ENCODE measurements at places on chromosomes 5 and 9.

GRCh38 chr9:96874201-96874785 lies 20.0 kb upstream of the ZNF782 start:
- no peak for DNase-seq
- H3K4me1 ChIP-seq, result peaks cover 35% of the 10 kb centered on the region
- H3K4me3 ChIP-seq, result no peak overlapping the region
- H3K36me3 ChIP-seq, result no peaks in the 10 kb centered on the region

- no peaks in the 10 kb centered on the region for H3K27me3 ChIP-seq
- H3K4me3 ChIP-seq, result no peak overlapping the region
- H3K4me1 ChIP-seq, result no peaks in the 10 kb centered on the region
Measured at GRCh38 chr5:42315214-42315613, 108.0 kb upstream of the GHR start.

- DNase-seq, result no peak
- no peak overlapping the region for H3K27ac ChIP-seq
- H3K27me3 ChIP-seq, result peaks cover 19% of the 10 kb centered on the region
- no peaks in the 10 kb centered on the region for H3K36me3 ChIP-seq
Measured at GRCh38 chr5:66426259-66427138, 169.7 kb upstream of the MAST4 start.

DNA sequence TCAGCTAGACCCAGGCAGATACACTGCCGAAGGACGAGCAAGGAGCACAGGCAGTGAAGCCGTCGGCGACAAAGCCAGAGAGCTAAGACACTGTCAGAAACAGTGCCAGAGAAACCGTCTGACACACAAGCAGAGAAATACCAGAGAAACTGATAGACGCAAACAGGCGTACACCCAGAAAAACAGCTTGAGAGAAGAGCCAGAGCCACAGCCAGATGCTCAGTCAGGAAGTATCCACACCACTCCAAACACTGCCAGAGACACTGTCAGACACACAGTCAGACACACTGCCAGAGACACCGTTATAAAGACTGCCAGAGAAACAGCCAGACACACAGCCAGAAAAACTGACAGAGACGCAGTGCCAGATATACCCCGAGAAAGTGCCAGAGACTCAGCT lies 19.1 kb downstream of the CNTFR start:
- no peaks in the 10 kb centered on the region for H3K36me3 ChIP-seq

DNA sequence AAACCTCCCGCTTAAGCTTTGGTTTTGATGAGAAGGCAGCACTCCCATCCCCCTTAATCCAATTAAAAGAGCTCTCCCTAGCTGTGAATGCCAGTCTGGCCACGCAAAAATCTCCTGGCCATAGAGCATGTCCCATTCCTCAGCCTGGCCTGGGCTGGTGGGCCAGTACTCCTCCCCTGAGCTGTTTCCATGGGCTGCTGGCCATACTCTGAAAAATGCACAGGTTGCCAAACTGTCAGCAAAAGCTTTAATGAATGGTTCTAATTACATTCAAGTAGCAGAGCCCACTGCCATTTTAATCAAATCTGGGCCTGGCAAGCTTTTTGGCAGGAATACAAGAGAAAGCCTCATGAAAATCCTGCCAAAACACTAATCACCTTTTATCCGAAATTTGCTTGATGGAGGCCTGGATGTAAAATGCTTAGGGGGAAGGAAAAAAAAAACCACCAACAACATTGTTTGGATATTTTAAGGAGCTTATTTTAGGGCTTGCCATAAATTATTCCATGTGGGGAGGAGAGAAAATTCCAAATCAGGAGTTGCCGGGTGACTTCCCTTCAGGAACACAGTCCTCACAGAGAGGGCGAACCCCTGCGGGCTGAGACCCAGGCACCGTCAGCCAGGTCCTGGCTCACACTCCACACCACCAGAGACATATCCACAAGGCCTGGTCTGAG lies 243.3 kb downstream of the SEC61B start:
- no peaks in the 10 kb centered on the region for H3K36me3 ChIP-seq
- H3K4me1 ChIP-seq, result no peaks in the 10 kb centered on the region
- DNase-seq, result no peak
- H3K27ac ChIP-seq, result no peak overlapping the region

DNA sequence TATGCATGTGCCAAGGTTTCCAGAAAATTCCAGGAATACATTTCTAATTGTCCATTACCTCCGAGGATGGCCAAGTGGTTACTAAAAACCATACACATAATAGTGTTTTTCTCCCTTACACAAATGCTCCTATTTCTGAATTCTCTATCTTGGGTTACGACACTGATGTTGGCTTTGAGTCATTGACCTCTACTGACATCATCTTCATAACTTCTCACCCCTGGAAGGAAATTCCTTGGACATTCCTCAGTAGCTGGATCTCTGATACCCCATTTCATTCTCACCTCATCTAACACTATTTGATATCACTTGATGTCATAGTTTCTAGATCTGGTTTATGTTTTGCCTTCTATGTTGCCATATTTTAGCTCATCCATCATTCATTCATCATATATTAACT lies 287.2 kb downstream of the CTNND2 start:
- no peak overlapping the region for H3K4me3 ChIP-seq
- no peaks in the 10 kb centered on the region for H3K4me1 ChIP-seq
- no peak overlapping the region for H3K27ac ChIP-seq
- H3K27me3 ChIP-seq, result no peaks in the 10 kb centered on the region

DNA sequence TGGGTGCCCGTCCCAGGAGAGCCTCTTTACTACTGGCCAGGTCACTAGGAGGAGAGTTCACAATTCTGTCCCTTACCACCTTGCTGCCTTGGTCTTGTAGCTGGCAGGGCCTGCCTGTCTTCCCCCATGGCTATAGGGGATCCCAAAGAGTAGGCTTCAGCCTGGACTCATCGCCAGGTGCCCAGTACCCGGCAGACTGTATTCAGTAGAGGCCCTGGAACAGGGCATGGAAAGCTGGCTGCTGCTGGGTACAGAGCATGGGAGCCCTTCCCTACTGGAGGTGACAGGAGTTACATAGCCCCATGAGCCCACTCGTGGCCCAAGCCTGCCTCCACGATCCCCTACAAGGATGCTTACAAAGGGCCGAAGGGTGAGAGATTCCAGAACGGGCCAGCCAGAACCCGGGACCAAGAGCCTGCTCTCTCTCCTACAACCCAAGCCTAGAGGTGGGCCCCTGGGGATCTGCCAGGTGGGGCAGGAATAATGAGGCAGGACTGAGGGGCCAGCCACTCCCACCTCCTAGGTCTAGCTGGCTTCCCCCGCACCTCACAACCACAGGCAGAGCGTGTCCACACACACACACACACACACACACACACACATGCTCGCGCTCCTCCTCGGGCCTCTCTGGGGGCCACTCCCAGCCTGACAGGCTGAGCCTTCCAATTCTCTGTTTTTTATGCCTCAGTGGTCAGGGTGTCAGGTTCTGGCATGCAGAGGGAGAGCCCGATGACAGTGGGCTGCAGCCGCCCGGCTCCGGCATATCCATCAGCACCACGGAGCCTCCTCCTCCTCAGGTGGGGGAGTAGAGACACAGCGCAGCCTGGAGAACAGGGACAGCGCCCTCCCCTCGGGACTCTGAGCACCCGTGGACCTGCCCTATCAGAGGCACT lies 186.0 kb downstream of the PAX5 start:
- no peak for DNase-seq
- H3K4me1 ChIP-seq, result no peaks in the 10 kb centered on the region
- H3K4me3 ChIP-seq, result no peak overlapping the region
- H3K36me3 ChIP-seq, result no peaks in the 10 kb centered on the region

- H3K27me3 ChIP-seq, result peaks cover 7% of the 10 kb centered on the region
- no peak for DNase-seq
- H3K36me3 ChIP-seq, result no peaks in the 10 kb centered on the region
- no peaks in the 10 kb centered on the region for H3K4me1 ChIP-seq
- no peak overlapping the region for H3K4me3 ChIP-seq
- no peak overlapping the region for H3K27ac ChIP-seq
Measured at GRCh38 chr5:122741681-122742080, 33.2 kb upstream of the SNX2 start.

- H3K4me1 ChIP-seq, result no peaks in the 10 kb centered on the region
- no peak for DNase-seq
- no peaks in the 10 kb centered on the region for H3K36me3 ChIP-seq
- no peak overlapping the region for H3K4me3 ChIP-seq
- peaks cover 25% of the 10 kb centered on the region for H3K27me3 ChIP-seq
Measured at GRCh38 chr5:180441564-180442051, 52.6 kb upstream of the CNOT6 start.

DNA sequence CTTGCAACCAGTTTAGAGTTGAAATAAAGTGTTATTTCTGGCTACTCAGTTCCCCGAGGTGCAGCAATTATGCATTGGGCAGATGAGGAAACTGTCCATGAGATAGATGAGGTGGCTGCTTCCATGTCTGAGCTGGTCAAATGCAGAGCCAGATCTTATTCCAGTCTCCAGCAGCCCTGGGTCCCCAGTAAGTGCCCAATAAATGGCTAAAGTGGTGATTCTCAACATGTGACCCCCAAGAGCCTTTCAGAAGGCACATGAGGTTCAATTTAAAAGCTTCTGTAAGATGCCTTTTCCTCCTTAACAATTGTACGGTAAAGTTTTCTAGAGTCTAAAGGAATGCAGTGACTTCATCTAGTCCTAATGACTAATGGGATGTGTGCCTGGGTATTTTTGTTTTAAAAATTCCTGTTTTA lies 17.5 kb downstream of the ATOX1 start:
- H3K36me3 ChIP-seq, result peaks cover 78% of the 10 kb centered on the region
- H3K27me3 ChIP-seq, result no peaks in the 10 kb centered on the region
- no peak overlapping the region for H3K4me3 ChIP-seq
- H3K27ac ChIP-seq, result no peak overlapping the region

DNA sequence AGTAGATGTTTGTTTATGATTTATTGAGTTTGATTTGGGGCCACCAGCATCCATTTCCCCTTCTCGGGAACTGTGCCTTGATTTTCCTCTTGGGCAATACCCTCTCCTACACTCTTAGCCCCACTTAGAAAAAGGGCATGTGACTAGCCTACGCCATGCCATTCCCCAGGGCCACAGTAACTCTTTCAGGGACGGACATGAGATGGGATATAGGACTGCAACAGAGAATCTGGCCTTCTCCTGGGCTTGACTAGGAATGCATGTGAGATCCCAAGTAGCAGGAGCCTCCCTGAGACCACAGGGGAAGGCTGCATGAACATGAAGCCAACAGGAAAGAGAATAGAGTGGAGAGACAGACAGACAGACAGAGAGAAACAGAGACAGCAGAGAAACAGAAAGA lies 30.7 kb upstream of the SPARC start:
- H3K27me3 ChIP-seq, result no peaks in the 10 kb centered on the region
- H3K4me1 ChIP-seq, result peaks cover 15% of the 10 kb centered on the region
- H3K4me3 ChIP-seq, result no peak overlapping the region
- no peaks in the 10 kb centered on the region for H3K36me3 ChIP-seq
- H3K27ac ChIP-seq, result no peak overlapping the region

DNA sequence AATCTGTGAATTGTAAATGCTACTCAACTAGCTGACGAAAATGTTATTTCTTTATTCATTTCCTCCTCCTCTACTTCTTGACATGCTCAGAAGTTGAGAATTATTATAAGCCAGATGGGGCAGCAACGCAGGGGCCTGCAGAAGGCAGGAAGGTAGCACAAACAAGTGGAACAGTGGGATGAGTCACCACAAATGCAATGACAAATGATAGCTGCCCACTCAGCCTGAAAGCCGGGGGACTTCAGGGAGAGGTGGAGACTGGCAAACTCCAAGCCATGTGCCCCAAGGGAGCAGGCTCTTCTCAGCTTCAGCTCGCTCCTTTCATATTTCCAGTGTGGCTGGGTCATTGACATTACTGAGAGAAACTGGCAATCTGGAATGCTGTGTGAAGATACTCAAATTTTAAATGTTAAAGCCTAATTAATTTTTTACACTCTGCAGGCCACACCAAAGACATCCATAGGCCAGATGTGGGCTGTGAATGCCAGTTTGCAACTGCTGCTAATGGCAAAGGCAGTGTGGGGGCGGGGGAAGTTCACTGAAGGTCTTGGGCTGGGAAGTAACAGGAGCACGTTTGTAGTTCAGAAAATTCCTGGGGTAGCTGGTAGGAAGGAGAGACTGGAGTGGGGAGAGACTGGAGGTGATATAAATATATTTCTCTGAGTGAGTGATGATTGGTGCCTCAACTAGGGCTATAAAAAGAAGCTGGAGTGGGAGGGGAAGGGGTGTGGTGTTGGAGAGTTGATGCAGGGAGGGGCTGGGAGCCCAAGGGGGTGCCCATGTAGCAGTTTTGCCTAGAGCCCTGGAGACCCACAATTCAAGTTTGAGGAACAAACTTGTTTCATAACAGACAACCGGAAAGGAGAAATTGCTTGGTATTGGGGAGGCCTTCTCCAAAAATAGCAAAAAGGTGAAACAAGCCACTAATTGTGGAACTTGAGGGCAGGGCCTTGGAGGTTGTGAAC lies 20.8 kb upstream of the ADRB2 start:
- H3K36me3 ChIP-seq, result no peaks in the 10 kb centered on the region
- peaks cover 13% of the 10 kb centered on the region for H3K27me3 ChIP-seq
- H3K4me3 ChIP-seq, result peak overlapping the region; percentile 8
- H3K27ac ChIP-seq, result peak overlapping the region; percentile 68

GRCh38 chr9:83154821-83155220 lies 91.9 kb upstream of the RASEF start:
- DNase-seq, result no peak
- no peaks in the 10 kb centered on the region for H3K27me3 ChIP-seq
- no peaks in the 10 kb centered on the region for H3K4me1 ChIP-seq

Data from activated T-cell treated with anti-CD3 and anti-CD28 coated beads, Interleukin-2, amount 50 U/mL, for 24 hours (primary cell).